ENCODE measurements at places on chromosomes 7 and 10. TPM values are rescaled to one million over a fixed set of nuclear protein-coding genes. Genes with fewer than 3 reads are reported as not detected.

The PRRT4 gene
- total RNA-seq = 0.77 TPM

GRCh38 chr7:134470864-134471263, 12.0 kb upstream of the AKR1B1 start:
- H3K36me3 ChIP-seq = no peaks in the 10 kb centered on the region
- no peaks in the 10 kb centered on the region for H3K4me1 ChIP-seq
- no peak overlapping the region for H3K27ac ChIP-seq

The CRTAC1 gene
- 0.23 TPM for total RNA-seq

- H3K27ac ChIP-seq = no peak overlapping the region
- no peak overlapping the region for H3K4me3 ChIP-seq
- H3K27me3 ChIP-seq = no peaks in the 10 kb centered on the region
- no peaks in the 10 kb centered on the region for H3K36me3 ChIP-seq
- no peaks in the 10 kb centered on the region for H3K4me1 ChIP-seq
These were observed 129.5 kb downstream of the LHPP start for GRCh38 chr10:124591123-124591495.

- H3K4me3 ChIP-seq = no peak overlapping the region
- no peaks in the 10 kb centered on the region for H3K36me3 ChIP-seq
- no peaks in the 10 kb centered on the region for H3K4me1 ChIP-seq
- no peak overlapping the region for H3K27ac ChIP-seq
- DNase-seq = no peak
These were observed 344.9 kb upstream of the CHRM2 start for GRCh38 chr7:136523571-136523970.

GRCh38 chr7:10707519-10707918, 266.2 kb upstream of the PHF14 start:
- no peak for DNase-seq
- H3K36me3 ChIP-seq = no peaks in the 10 kb centered on the region
- H3K27me3 ChIP-seq = no peaks in the 10 kb centered on the region
- H3K4me3 ChIP-seq = no peak overlapping the region

The STYXL1 gene
- 57.6 TPM for total RNA-seq

- no peak overlapping the region for H3K4me3 ChIP-seq
- no peak overlapping the region for H3K27ac ChIP-seq
- H3K4me1 ChIP-seq = peaks cover 22% of the 10 kb centered on the region
- no peaks in the 10 kb centered on the region for H3K36me3 ChIP-seq
- peak; percentile 20 for DNase-seq
- H3K27me3 ChIP-seq = no peaks in the 10 kb centered on the region
These were observed 28.9 kb upstream of the EZH2 start for GRCh38 chr7:148912758-148913541.

The MYPN gene
- total RNA-seq = 39.1 TPM

DNA sequence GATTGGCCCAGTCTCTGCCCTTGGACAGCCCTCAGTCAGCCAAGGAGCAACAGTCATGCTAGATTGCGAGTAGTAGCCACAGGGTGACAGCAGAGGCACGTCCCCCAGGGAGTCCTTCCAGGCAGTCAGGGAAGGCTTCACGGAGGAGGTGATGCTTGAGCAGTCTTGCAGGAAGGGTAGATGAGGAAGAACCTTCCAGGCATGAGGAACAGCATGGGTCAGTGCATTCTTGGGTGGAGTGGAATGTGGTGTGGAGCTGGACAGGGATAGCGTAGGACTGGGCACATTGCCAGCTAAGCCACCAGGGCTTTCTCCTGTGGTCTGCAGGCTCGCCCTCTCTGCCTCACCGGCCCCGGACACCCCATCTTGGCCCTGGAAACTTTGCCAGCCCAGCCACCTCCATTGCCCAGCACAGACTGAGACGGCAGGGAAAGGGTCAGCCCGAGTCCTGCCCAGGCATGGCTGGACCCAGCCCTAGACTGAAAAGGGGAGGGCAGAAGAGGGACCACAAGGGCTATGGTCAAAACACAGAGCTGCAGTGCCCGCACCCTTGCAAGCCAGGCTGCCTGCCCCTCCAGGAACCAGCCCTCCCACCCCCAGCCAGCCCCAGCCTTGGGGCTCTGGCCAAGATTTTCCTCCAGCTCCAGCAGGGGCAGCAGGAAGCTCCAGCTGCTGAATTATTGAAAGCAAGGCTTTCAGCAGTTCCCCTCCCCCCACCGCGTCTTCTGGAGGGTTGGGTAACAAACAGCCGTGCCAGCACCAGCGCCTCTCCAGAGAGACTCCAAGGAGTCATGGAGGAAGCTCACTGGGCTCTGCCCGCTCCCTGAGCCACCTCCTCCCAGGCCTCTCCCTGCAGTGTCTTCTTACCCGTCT, 18.7 kb downstream of the SRRM3 start:
- DNase-seq = no peak
- peaks cover 5% of the 10 kb centered on the region for H3K4me1 ChIP-seq
- no peaks in the 10 kb centered on the region for H3K27me3 ChIP-seq

GRCh38 chr7:29189743-29190201, 4.8 kb upstream of the CHN2 start:
- no peaks in the 10 kb centered on the region for H3K4me1 ChIP-seq
- no peak overlapping the region for H3K4me3 ChIP-seq
- H3K36me3 ChIP-seq = no peaks in the 10 kb centered on the region
- DNase-seq = peak; percentile 10

DNA sequence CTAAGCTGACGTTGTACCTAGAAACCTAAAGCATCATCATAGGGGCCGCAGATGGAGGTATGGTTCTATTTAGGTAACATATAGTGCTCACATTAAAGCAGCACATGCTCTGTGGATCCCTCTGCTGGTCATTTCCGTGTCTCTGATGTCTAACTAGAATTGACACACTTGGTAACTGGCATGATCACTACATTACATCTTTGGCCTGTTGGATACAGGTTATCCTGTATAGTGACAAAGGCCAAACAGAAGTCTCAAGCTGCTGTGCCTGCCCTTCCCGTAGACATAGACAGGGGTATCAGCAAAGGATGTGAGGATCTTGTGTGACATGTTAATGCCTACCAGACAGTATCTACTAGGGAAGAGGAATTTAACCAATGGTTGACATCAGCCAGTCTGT, 51.2 kb downstream of the KIF5B start:
- peaks cover 4% of the 10 kb centered on the region for H3K36me3 ChIP-seq
- peaks cover 7% of the 10 kb centered on the region for H3K4me1 ChIP-seq
- peak; percentile 35 for DNase-seq
- H3K4me3 ChIP-seq = no peak overlapping the region
- H3K27ac ChIP-seq = no peak overlapping the region

The TMEM270 gene
- total RNA-seq = 0.72 TPM

- H3K27ac ChIP-seq = no peak overlapping the region
- no peaks in the 10 kb centered on the region for H3K27me3 ChIP-seq
- no peak overlapping the region for H3K4me3 ChIP-seq
- DNase-seq = no peak
- H3K4me1 ChIP-seq = no peaks in the 10 kb centered on the region
- H3K36me3 ChIP-seq = no peaks in the 10 kb centered on the region
These were observed 14.4 kb upstream of the AHCYL2 start for GRCh38 chr7:129210256-129210988.

The CLRN3 gene
- total RNA-seq = not detected

- peaks cover 37% of the 10 kb centered on the region for H3K36me3 ChIP-seq
- H3K4me1 ChIP-seq = no peaks in the 10 kb centered on the region
- DNase-seq = no peak
- no peaks in the 10 kb centered on the region for H3K27me3 ChIP-seq
- no peak overlapping the region for H3K4me3 ChIP-seq
- H3K27ac ChIP-seq = no peak overlapping the region
These were observed 9.6 kb downstream of the DLD start for GRCh38 chr7:107900496-107901015.

DNA sequence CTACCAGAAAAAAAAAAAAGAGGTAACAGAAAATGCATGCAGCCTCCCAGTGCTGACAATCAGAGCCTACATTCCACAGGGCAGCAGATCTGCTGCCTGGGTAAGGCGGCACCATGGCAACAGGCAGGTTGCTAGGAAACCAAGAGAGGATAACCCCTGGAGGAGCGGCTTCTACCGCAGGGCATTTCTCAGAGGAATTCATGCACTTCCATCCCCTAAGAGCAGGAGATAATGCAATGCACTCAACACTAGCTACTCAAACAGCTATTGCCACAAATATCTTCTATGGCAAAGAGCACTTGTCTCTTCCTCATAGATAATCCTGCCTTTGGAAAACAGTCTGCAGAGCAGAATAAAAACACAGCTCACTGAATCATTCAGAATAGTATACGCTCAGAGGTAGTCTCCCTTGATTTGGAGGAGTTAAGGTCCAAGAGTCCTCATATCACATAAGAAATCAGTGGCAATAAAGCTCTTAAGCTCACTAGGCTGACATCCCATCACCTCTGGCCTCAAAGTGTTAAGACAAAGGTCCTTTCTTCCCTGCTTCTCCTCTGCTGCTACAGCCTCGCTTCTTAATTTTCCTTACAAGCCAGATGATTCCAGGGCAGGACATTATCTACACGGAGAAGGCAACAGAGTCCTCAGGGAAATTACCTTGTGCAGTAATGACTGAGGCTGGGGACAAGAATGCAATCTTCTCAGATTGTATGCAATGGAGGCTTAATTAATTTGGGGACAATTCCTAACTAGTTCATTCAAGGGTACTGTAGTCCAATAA, 10.7 kb downstream of the PSAP start:
- H3K27ac ChIP-seq = peak overlapping the region; percentile 92
- peaks cover 100% of the 10 kb centered on the region for H3K4me1 ChIP-seq
- DNase-seq = no peak

DNA sequence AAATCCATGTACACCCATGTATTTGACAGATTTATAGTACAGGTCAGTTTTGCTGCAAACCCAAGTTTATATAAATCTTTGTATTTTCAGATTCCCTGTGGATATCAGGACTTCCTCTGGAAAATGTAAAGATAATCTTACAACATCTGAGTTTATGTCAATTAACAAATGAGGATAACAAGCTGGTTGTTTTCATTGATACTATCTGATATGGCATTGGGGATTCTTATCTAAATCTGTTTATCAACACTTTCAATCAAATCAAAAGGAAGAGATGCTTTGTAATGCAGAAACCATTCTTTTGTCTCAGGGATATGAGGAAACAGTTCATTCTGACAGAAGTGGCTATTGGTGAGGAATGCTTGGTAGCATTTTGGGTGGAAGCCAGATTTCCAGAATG, 64.9 kb upstream of the FAM204A start:
- no peak overlapping the region for H3K4me3 ChIP-seq
- no peaks in the 10 kb centered on the region for H3K4me1 ChIP-seq
- H3K36me3 ChIP-seq = no peaks in the 10 kb centered on the region
- H3K27me3 ChIP-seq = peaks cover 21% of the 10 kb centered on the region
- no peak overlapping the region for H3K27ac ChIP-seq

GRCh38 chr7:44771358-44771757, 22.7 kb downstream of the ZMIZ2 start:
- H3K36me3 ChIP-seq = no peaks in the 10 kb centered on the region
- H3K27me3 ChIP-seq = no peaks in the 10 kb centered on the region
- DNase-seq = no peak
- peaks cover 28% of the 10 kb centered on the region for H3K4me1 ChIP-seq
- no peak overlapping the region for H3K4me3 ChIP-seq

- H3K4me1 ChIP-seq = peaks cover 13% of the 10 kb centered on the region
- H3K36me3 ChIP-seq = no peaks in the 10 kb centered on the region
- peak overlapping the region; percentile 85 for H3K4me3 ChIP-seq
These were observed 457 bp downstream of the PLOD3 start for GRCh38 chr7:101216860-101217387.

DNA sequence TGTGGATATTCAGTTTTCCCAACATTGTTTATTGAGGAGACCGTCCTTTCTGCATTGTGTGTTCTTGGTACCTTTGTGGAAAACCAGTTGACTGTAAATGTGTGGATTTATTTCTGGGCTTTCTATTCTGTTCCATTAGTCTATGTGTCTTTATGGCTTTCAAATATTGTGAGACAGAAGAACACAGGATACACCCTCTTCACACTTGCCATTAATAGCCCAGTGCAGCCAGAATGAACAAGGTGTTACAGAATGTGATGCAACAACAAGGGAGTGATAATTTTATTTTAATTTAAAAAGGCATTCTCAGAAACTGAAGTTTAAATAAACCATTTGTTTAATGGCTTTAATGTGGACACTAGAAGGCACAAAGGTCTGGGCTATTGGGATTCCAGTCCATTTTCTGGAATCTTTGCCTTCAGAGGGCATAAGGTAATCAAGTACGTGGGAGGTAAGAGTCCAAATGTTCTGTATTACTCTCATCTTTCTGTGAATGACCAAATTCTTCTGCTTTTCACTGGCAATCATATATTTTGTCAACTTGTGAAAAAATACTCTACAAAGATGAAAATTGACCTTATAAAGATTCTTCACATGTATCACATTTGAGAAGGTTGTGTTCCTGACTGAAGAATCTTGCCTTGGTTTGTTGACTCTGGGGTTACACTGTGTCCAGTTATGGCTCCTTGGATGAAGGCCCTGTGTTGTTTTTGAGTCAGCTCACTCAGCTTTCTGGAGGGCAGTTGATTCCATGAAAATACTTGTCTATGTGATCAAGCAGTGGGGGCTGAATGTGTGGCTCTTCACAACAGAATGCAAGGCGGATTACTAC, 962.7 kb downstream of the LRMDA start:
- H3K36me3 ChIP-seq = no peaks in the 10 kb centered on the region
- no peaks in the 10 kb centered on the region for H3K4me1 ChIP-seq
- no peak overlapping the region for H3K27ac ChIP-seq
- H3K27me3 ChIP-seq = no peaks in the 10 kb centered on the region

- H3K4me1 ChIP-seq = no peaks in the 10 kb centered on the region
- H3K36me3 ChIP-seq = no peaks in the 10 kb centered on the region
- no peak overlapping the region for H3K4me3 ChIP-seq
- H3K27ac ChIP-seq = no peak overlapping the region
These were observed 62.7 kb downstream of the LANCL2 start for GRCh38 chr7:55427800-55428199.

The OPN1SW gene
- not detected for total RNA-seq

GRCh38 chr10:58404001-58404400, 18.8 kb downstream of the TFAM start:
- no peak overlapping the region for H3K4me3 ChIP-seq
- no peaks in the 10 kb centered on the region for H3K4me1 ChIP-seq
- no peaks in the 10 kb centered on the region for H3K27me3 ChIP-seq
- no peak overlapping the region for H3K27ac ChIP-seq

DNA sequence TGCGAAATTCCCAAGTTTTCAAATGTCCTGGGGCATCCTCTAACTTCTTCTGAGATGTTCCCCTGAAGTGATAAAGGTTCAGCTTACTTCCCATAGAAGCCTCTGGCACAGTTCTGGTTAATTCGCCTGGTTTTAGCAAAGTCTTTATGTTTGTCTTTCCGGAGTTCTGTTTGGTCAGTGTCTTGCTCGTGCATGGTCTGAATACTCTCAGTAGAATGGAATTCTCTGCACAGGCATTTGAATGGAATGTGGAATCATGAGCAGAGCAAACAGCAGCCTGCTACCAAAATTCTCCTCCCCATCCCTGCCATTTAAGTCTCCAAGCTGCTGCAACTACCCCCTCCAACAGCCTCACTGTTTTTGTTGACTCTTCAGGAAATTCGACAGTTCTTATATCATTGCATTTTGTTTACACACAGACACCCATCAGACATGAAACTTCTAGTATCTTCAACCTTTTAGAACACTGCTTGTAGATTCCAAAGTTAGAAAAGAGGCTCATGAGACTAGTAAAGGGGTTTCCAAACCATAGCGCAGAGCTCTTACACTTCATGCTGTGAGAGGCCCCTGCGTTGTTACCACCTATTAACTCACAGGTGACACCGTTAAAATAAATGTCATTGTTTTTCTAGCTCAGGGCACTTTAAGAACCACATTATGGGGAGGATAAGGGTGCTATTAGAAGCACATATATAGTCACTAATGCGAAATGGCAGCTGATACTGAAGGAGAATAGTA, 129.7 kb downstream of the PLCE1 start:
- peak overlapping the region; percentile 3 for H3K4me3 ChIP-seq
- no peaks in the 10 kb centered on the region for H3K36me3 ChIP-seq
- no peaks in the 10 kb centered on the region for H3K27me3 ChIP-seq
- peak; percentile 90 for DNase-seq

- no peak overlapping the region for H3K27ac ChIP-seq
- H3K36me3 ChIP-seq = no peaks in the 10 kb centered on the region
- no peak overlapping the region for H3K4me3 ChIP-seq
- DNase-seq = no peak
- H3K27me3 ChIP-seq = peaks cover 16% of the 10 kb centered on the region
These were observed 90.9 kb upstream of the STK17A start for GRCh38 chr7:43491984-43492383.
